ENCODE measurements at places on chromosomes 6 and 20.

DNA sequence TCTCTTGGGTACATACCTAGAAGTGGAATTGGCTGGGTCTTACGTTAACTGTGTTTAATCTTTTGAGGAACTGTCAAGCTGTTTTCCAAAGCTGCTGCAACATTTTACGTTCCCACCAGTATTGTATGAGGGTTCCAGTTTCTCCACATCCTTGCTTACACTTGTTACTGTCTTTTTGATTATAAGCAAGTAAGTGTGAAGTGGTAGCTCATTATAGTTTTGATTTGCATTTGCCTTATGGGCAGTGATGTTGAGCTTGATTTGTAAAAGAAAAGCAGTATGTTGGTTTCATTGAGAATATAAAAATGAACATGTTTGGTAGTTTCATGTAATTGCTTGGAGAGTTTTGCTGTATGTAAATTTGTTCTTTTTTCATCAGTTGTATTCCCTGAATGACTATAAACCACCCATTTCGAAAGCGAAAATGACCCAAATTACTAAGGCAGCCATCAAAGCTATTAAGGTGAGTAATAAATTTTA lies 40.4 kb downstream of the SCAF8 start:
- no peak for DNase-seq

- DNase-seq: no peak
These were observed 396.0 kb downstream of the TBC1D32 start for GRCh38 chr6:120938164-120938875.

- DNase-seq: no peak
These were observed 29.0 kb downstream of the HFE start for GRCh38 chr6:26116267-26116666.

DNA sequence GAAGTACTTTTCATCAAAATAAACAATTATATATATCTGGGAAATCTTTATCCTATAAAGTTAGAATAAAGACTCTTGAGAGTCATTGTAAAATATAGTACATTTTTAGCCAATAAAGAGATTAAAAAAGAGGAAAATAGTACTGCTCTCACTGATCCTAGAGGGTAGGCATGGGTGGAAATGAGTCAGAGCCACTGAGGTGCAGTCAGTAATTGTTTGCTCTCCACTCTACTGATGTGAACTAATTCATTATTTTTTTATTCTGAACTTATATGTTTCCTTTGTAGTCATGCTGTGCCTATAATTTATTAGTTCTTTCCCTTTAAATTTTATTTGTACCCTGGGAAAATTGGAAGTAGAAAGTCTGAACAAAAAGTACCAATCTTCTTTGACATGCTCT lies 1359.4 kb upstream of the GJE1 start:
- DNase-seq: no peak

- no peak for DNase-seq
These were observed 106.8 kb upstream of the RIPOR2 start for GRCh38 chr6:25042536-25042935.

DNA sequence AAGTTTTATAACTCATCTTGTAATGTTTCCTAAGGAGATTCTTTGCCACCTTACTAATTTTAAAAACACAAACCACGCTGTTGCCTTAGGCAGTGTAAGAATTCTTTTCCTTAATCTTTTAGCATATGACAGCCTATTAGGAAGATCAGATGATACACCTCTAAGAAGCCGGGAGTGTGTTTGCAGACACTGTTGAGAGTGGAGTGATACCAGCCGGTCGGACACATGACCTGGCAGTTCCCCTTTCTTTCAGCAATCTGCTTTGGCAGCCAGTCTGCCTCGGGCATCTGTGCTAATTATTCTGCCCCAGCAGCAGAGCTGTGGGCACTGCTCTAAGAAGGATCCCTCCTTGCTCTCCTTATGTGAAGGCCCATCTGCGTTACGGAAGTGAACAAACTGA lies 50.9 kb downstream of the PLCB4 start:
- DNase-seq: no peak

- DNase-seq: no peak
These were observed 53.9 kb downstream of the AFG1L start for GRCh38 chr6:108348655-108349349.

DNA sequence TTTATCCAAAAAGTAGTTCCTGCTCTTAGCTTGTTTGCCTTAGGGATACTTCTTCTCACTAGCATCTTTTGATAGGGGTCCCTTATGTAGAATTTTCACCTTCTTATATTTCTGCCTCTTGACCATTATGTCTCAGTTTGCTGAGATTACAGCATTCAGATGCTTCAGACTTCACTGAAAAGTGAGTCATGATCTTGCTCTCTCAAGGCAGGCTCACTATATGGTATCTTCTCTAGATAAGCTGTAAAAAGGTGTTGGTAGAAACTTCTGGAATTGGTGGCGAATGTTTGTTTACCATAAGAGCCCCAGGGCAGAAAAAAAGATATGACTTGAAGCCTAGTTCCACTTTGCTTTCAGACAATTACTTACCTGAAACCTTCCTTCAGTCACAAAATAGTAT lies 19.7 kb downstream of the GTPBP2 start:
- no peak for DNase-seq

GRCh38 chr20:43375591-43375990 lies 82.1 kb upstream of the SRSF6 start:
- no peak for DNase-seq

- no peak for DNase-seq
These were observed 1.5 kb upstream of the PXMP4 start for GRCh38 chr20:33721391-33722140.

- DNase-seq: no peak
These were observed 42.0 kb downstream of the JARID2 start for GRCh38 chr6:15287670-15288375.

DNA sequence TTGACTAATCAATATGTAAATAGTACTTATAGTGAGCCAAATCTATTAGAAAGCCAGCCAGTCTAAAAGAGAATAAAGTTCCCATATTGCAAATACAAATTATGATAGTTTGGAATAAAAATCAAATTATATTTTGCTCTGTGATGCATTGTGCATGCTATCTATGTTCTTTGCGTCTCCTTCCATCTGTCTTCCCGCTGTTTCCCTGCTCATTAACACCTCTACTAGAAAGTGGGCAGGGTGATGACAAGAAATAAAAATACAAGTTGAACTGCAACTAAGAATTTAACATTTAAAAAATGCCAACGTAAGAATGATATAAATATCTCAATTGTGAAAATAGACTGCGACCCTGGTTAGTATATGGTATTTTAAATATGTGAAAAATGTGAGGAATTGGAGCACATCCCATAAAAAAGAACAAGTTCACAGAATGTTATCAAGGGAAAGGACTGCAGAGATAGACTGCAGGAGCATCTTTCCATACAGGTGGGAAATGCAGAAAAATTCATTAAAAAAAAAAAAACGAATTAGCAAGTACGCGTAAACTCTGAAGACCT lies 157.6 kb upstream of the PDE7B start:
- no peak for DNase-seq

DNA sequence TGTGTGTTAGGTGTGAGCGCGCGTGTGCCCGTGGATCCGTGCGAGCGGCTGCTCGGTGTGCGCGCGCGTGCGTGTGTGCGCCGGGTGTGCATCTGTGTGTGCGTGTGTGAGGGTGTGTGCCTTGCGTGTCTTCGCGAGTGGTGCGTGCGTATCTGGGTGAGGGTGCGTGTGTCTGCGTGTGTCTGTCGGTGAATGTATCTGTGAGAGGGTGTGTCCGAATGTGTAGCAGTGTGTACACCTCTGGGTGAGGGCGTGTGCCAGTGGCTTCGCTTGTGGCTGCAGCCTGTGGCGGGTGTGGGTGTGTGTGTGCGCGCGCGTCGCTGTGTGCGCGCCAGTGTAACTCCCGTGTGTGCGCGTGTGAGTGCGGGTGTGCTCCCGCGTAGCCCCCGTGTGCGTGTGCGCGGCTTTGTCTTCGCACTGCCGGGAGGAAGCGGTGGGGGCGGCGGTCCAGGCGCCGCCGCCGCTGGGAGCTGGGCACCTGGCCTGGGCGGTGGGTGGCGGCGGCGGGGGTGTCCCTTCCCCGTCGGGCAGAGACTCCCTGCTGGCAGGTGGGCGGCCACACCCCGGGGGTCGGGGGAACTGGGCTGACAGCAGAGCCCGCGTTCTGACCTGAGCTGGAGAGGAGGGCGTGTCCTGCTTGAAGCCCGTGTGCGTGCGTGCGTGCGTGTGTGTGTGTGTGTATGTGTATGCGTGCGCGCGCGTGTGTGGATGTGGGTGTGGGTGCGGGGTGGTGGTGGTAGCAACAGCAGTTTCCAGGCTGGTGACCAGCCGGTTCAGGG lies 61.3 kb upstream of the EPB41L1 start:
- DNase-seq: no peak

DNA sequence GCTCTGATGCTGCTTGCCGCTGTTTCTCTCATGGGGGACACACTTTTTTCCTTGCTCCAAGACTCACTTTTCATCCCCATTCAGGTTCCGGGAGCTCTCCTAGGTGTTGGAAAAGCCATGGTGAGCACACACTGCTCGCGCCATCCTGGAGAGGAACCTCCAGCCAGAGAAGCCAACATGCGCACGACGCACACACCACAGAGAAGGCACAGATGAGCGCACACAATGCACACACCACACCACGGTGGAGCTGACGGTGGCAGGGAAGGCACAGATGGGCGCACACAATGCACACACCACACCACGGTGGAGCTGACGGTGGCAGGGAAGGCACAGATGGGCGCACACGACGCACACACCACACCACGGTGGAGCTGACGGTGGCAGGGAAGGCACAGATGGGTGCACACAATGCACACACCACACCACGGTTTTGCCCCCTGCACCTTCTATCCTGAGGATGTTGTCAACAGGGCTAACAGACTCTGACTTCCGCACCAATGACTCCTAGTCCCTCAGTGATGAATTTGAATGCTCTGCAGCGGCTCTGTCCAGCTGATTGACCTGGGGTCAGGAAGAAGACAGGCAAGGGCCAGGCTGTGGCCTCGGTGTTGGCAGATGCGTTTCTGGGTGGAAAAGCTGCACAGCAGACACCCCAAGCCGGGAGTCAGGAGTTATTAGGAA lies 154.7 kb downstream of the ERMARD start:
- no peak for DNase-seq

DNA sequence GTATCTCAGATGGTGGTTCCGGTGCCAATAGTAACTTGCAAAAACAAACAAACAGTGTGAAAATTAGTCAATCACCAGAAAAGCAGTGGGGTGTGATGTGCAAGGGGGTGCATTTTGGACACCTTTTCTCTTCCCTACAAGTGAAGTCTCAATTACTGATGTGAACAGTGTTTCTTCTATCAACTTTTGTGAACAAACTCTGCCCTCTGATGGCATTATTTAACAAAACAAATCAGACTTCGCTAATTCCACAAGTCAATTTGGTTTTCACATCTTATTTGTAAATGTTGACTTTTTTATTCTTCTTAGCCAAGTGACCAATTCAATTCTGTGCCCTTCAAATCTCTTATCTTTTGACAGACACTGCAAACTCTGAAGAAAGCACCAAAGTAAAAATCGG lies 212.2 kb downstream of the UST start:
- DNase-seq: no peak

DNA sequence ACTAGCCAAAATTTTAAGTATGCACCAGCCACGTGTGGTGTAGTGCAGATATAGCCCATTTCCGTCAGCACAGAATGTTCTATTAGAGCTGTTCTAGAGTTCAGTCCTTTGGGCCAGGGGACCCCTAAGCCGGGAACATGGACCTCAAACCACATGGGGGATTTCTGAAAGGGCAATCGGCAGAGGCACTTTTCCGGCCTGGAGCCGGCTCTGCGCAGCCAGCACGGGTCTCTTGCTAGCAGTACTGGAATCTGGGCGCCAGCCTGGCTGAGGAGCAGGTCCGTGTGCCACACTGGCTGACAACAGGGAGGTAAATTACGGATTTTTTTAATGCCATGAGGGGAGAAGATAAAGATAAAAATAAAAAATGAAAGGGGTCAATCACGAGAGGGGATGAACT lies 120.5 kb downstream of the SULF2 start:
- no peak for DNase-seq

GRCh38 chr20:36775826-36776225 lies 2.3 kb upstream of the DSN1 start:
- DNase-seq: no peak

- DNase-seq: no peak
These were observed 110.0 kb upstream of the SLC22A23 start for GRCh38 chr6:3566812-3567211.

- DNase-seq: no peak
These were observed 16.3 kb upstream of the VEGFA start for GRCh38 chr6:43753570-43754183.

DNA sequence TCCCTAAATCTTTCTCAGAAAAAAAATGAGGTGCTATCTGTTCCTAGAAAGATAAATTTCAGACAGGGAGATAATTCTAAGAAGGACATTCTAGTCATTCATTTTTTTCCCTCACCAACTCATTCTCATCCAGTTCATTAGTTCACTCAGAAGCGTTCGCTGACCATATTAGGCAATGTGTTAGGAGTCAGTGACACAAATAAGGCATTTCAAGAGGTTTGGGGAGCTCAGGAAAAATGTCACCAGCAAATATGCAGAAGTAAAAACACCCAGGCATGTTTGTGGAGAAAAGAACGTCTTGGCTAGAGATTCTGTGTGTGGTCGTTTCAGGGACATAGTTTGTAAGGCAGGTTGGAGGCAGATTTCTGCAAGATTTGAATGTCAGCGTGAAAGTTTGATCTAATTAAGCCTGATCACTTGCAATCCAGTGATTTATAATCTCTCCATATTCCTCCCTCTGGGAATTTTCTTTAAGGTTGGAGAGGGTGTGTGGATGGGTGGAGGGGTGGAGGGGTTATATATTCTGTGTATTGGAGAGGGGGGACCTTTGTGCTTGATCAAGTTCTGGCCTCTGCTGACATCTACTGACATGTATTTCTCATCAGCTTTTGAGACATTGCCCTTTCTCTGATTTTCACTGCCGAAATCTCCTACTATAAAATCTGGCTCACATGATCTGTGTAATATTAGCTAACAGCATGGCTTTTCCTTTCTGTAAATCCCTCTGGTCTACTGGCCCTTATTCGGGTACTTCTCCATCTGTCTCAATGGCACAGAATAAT lies 3.6 kb downstream of the MYCT1 start:
- DNase-seq: no peak

GRCh38 chr6:33116841-33117711 lies 41.3 kb downstream of the HLA-DPB1 start:
- DNase-seq: no peak

GRCh38 chr6:168825226-168826077 lies 384.5 kb downstream of the SMOC2 start:
- no peak for DNase-seq

DNA sequence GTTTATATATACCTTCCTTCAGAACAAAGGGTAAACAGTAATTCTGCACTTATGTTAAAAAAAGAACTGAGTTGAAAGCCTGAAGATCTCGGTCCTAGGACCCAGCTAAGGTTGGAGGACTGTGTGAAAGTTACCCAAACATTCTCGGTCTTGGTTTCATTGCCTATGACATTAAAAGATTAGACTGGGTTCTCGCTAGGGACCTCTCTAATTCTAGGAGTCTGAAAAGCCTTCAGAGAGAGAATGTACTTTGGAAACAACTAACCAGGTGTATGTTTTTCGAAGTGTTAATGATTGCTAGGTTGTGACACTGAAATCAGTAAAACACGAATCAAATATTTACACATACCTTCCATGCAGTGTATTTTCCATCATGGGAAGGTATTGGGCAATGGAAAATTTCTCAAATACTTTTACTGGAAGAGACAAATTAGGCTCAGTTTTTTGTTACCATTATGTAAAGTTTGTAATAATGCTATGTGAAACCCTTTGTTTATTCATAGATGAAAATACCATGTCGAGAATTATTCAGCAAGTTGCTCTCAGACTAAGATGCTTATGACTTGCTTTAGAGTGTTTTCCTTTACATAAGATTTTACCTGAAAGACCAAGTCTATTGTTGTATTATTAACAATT lies 113.7 kb upstream of the LOC128125822 start:
- DNase-seq: no peak
